Activated CD8-positive, alpha-beta memory T cell treated with anti-CD3 and anti-CD28 coated beads for 24 hours (primary cell): ENCODE measurements at places on chromosomes 13 and 19.

GRCh38 chr13:40793339-40793738, 3.9 kb downstream of the SLC25A15 start:
- DNase-seq: no peak

- no peak for DNase-seq
These were observed 10.6 kb downstream of the KLF2 start for GRCh38 chr19:16335226-16335625.

DNA sequence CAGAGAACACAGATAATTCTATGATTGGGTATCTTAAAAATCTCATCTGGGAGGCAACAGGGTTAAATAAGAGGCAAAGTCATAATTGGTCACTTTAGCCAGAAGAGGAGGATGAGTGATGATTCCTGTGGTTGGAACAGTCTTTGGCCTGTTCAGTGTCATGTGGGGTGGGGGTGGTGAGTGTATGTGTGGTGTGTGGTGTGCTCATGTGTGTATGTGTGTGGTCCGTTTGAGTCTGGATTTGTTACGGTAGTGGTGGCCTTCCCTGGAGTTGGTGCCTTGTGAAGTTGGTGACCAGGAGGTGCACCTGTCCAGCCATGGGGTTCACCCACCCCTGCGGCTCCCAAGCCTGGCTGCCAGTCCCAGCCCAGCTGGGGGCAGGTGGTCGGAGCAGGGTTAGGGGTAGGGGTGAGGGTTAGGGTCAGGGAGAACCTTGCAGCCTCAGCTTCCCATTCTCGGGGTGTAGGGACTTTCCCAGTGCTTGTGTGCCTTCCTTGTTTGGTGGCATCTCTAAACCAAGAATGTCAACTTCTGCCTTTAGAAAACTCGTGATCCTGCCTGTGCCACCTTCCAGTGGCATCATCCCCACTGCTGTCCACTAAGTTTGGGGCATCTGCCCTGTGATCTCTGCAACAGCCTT, 97.5 kb downstream of the RAB20 start:
- DNase-seq: no peak

- no peak for DNase-seq
These were observed 171.8 kb downstream of the STK24 start for GRCh38 chr13:98405107-98405571.

- DNase-seq: no peak
These were observed 39.1 kb upstream of the ANKRD10 start for GRCh38 chr13:110953833-110954532.

DNA sequence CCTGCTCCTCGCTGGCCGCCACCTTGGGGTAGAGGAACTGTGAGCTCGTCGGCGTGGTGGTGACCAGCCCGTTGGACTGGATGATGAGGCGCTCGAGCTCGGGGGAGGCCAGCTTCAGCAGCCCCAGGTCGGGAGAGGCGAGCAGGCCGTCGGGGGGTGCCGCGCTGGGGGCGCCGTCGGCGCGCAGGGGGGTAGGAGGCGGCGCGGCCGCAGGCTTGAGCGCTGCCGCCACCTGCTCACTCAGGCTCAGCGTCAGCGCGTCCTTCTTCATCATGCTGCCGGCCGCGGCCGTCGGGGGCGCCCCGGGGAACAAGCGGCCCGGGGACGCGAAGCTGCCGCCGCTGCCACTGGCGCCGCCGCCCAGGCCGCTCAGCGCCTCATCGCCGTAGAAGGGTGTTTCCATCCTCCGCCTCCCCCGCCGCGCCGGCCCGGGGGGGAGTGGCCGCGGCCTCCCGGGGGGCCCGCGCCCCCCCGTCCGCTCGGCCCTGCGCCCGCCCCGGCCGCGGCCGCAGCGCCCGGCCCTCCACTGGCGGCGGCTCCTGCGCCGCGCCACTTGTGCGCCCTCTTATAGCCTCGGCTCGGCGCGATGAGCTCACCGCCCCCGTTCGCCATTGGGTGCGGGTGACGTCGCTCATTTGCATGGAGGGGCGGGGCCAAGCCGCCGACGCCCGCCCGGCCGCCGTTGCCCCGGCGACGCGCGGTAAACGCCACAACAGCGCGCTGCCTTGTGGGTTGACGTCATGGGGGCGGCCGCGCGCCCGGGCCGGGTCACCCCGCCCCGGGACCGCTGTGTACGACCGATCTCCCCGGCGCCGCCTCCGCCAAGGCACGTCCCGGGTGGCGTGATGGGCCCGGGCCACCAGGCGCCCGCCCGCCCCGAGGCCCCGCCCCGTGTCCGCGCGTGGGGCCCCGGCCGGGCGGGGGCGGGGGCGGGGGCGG, at the start of gene JUND:
Gene JUND, minus strand, starts transcription at position 541 of the 939 bp plus-strand sequence. Its CDS starts 138 bp downstream, at position 403.
- DNase-seq: peak; percentile 97

DNA sequence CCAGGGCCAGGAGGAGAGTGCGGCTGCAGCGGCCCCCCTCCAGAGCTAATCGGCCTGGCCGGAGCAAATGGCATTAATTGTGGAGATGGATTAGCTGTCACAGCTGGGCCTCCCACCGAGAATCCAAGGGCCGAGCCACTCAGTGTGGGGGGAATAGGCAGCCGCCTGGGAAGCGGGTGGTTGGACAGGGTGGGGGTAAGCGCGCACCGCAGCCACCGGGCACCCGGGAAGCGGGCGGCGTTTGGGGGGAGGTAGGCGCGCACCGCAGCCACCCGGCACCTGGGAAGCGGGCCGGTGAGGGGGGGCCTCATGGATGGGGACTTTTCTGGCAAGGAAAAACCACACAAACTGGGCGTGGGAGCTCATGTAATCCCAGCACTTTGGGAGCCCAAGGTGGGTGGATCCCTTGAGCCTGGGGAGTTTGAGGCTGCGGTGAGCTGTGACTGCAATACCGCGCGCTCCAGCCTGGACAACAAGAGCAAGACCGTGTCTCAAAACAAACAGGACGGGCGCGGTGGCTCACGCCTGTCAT, 9.7 kb downstream of the R3HDM4 start:
- no peak for DNase-seq

DNA sequence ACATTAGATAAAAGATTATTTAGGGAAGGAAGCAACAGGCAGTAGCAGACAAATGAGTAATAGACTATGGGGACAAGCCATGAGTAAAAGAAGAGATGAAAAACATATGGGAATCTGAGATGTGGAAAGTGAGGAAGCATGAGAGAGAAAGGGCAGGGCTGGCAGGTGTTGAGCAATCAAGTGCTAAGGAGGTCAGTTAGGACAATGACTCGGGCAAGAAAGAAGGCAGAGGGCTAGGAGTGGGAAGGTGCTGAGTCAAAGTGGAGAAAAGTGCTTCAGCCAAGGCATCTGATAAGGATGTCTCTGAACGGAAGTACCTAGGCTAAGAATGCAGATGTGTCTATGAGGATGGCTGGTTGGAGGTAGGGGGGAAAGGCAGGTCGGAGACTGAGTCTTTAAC, 291.9 kb upstream of the HTR2A start:
- DNase-seq: no peak

DNA sequence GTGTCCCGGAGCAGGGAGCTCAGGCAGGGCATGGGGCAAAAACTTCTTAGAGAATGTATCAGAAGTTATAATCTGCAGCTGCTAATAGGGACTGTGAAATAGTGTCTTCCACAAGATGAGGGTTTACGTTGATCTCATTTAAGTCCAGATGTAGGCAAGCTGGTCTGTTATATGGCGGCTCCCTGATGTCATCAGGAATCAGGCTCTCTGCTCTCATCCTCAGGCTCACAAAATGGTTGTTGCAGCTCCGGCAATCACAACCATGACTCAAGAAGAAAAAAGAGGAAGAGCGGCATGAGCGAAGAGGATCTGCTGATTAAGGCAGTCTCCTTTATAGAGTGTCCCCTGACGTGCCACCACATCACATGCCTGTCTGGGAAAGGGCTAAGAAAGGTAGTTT, 191.3 kb downstream of the KLF5 start:
- no peak for DNase-seq

- DNase-seq: no peak
These were observed 4.8 kb downstream of the CIB3 start for GRCh38 chr19:16168465-16169081.

DNA sequence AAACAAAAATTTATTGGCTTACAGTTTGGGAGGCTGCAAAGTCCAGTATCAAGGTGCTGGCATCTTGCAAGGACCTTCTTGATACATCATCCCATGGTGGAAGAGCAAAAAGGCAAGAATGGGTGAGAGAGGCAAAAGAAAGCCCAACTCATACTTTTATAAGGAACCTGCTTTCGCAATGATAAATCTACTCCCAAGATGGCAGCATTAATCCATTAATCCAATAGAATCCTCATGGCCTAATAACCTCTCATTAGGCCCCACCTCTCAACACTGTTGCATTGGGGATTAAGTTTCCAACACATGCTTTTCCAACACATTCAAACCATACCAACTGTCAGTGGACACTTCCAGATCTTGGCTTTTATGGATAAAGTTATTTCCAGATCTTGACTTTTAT, 48.7 kb upstream of the ZNF507 start:
- DNase-seq: no peak

DNA sequence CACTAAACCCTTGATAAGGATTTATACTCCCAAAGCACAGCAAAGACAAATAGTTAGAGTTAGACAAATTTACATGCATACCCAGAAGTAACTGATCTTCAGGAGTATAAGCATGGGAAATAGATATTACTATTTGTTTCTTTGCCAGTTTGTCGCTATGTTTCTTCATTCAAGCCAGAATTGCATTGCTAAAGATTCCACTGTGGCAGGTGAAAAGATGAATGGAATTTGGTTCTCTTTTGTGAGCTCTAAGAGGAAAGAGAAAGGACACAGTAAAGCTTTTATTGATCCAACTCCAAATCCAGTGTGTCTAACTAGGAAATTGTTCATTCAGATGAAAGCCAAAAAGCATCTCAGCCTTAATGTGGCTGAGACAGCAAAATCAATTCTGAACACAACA, 292.3 kb upstream of the SPRY2 start:
- DNase-seq: no peak

DNA sequence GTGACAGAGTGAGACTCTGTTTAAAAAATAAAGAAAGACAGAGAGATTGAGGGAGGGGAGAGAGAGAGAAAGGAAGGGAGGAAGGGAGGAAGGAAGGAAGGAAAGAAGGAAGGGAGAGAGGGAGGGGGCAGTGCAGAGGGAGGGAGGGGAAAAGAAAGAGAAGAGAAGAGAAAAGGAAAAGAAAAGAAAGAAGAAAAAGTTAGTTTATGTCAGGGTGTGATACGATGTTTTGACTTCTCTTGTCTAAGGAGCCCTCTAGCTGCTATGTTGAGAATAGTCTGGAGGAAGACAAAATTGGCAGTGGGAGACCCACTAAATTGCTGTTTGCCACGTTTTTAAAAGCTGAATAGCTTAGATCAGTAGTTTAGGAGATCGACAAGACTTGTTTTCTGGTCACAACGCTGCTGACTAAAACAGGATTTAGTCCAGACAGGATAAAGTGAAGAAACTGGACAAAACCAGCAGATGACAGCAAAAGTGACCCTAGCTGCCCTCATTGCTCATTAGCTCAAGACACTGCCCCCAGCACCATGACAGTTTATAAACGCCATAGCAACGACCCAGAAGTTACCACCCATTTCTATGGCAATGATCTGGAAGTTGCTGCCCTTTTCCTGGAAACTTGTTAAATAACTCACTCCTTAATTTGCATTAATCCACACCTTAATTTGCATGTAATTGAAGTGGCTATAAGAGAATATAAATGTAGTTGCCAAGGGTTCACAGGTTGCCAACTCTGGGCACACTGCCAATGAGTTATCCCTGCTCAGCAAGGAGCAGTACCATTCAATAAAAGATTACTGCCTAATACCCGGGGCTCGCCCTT, 11.1 kb downstream of the TEX101 start:
- DNase-seq: no peak

DNA sequence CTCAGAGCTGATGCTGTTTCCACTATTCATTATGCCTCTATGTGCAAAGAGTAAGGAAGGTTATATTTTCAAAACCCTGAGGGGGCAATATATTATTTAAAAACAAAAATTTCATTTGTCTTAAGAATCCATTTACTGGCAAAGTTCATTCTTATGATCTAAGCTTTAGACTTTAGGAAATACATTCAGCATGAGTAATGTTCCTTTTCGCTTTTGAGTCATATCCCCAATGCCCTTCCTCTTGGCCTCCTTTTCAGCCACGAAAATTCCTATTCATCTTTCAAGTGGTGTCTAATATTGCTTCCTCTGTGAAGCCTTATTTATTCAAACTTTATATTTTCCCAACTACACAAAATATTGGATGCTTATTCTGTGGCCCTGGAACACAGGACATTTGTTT, 1317.0 kb downstream of the PCDH9 start:
- DNase-seq: no peak

DNA sequence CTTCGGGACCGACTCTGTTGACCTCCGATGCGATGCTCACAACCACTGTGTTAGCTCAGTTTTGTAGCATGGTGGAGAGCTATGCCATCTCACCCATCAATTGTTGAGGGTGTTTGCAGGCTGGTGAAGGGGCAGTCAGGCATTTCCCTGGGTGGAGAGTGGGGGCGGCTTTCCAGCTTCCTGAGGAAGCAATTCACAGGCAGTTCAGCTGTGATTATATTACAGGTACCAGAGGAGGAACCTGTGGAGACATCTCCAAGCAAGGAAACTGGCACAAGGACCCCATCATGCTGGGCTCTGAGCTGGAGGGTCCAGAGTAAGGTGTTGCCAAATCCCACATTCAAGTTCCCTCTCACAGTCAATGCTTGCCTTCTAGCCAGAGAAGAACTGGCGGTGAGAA, 166.0 kb upstream of the ZNF536 start:
- DNase-seq: no peak

GRCh38 chr13:29359181-29359580, 236.3 kb downstream of the SLC7A1 start:
- DNase-seq: no peak
